ENCODE measurements at places on chromosomes 5 and 9.

DNA sequence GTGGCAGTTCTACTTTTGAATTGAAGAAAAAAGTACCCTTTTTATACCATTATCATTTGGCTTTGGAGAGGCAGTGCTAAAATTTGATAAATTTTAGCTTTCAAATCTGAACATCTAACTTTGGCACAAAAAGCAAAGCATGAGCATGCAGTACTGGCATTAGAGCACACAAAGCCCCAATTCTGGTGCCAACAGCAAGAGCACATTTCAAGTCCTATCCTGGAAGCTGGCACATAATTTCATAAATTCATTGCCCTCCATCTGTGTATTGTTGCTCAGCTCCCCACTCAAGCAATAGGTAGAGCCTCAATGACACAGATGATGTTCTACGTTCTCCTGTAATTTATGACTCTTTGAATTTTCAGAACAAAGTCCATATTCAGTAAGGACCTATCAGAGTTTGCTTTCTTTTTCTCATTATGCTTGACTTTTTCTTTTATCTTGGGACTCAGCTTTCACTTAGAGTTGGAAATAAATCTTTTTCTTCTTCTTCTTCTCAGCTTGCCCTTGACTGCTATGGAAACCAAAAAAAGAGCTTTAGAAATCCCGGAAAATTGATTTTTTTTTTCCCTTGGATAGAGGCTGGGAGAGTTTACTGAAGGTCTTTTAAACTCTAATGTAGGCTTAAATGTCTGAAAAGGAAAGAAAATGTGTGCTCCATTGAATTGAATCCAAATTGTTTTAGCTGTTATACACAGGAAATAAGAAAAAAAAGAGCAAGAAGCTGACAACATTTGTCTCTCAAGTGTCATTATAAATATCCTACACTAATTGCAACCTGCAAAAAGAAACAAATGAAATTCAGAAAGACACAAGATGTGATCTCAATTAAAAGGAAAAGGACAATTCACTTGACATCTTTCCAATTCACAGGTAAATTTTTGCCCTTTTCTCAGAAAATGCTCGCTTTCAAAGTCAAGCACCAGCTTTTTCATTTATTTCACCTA, 380.8 kb upstream of the CDH18 start:
- no peak for DNase-seq

GRCh38 chr5:93791518-93791972, 50.1 kb upstream of the POU5F2 start:
- no peak for DNase-seq

- DNase-seq, result no peak
These were observed 70.2 kb downstream of the ZNF608 start for GRCh38 chr5:124675931-124676846.

DNA sequence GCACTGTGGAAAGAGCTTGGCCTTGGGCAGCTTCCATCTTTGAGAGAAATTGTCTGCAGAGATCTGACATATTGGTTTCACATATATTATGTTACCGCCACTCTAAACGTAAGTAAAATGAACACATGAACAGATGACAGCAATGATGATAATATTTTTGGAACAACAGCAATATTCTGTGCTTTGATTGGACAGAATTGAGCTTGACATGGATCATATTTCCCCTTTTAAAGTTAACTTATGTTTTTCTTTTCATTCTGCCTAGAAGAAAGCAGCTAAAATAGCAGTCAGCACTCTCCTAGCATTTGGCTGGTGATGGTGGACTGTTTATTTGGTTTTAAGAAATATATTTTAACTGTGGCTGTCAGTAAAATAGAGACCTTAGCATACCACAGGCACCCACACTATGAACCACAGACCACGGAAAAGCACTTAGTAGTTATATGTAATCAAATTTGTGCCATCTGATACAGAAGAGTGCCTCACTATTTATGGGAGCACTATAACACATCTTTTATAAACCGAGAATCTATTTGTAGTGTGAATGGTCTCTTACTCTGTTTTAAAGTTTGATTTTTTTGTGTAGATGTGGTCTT, 1.8 kb upstream of the CFAP95 start:
- DNase-seq, result no peak

DNA sequence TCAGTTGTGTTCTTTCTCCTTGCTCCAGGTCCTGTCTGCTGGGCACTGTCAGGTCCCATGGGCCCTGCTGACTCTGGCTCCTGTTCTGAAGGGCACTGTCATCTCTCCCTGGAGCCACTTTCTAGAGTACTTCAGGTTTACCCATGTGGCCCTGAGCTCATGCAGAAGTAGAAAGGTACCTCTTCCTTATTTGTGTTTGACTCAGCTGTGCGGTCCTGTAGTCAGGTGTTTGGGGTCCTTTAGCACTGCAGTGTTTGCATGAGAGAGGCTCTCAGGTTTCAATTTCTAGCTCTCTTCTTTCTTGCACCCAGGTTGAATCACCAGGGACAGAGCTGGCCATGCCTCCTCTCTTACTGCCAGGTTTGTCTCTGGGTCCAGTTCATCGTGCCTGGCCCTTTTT, 71.5 kb downstream of the HSPA4 start:
- no peak for DNase-seq

DNA sequence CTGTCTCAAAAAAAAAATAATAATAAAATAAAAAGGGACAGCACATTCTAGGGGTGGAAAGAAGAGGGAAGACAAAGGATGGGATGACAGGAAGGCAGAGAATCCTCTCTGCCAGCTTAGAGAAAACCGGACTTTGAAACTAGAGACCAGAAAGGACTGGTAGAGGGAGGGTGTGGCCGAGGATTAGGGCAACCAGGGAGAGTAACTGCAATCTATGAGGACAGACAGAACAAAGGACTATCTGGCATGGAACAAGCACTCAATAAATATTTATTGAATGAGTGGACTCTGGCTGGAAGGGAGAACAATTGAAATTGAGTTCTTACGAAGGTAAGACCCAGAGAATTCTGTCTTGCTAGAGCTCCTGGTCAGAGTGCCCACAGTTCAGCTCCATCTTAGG, 2.4 kb downstream of the GBA2 start:
- no peak for DNase-seq

DNA sequence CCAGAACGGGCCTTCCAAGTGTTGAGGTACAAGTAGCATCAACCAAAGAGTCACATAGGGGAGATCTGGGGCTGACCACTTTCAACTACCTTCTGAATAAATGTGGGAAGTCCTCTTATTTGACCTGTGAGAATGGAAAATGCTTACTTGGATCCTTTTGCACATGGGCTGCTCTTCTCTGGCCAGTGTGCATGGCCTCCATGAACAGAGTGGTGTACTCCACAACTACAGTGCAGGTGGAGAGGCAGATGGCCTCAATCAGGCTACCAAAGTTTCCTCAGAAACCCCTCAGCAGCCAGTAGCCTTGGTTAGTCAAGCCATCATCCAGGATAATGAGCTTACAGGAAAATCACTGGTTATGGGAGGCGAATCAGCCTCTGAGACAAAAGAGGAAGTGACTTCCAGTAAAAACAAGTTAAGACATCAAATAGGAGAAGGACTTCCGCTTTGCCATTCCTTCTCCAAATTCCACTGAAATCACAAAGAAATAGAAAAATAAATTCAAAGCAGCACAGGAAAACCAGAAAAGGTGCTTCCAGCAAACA, 18.3 kb upstream of the FCHO2 start:
- no peak for DNase-seq

DNA sequence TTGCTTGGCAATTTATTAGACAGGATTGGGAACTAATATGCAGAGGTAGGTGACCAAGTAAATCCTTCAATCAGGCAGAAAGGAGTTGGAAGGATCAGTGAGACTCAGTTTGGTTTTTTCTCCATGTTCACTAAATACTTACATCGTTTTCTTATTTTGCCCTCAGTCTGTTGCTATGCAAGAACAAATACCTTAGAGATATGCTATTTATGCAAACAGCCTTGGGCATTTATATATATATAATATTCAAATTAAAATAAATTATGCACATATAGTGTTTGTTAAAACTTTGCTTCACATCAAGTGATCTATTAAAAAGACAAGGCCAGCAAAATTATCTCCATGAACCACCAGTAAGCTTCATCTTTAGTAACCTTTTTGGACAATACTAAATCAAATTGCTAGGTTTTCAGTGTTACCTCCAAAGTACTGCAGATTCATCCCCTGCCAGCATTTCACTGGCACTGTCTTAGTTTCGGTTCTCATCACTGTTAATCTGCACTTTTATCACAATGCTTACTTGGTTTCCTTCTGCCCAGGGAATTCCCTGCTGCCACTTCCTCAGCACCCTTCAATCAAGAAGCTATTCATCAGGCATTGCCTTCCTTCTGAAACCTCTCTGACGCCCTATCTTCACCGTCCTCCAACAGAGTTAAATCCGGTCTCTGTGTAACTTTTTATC, 26.0 kb upstream of the LIFR start:
- no peak for DNase-seq

DNA sequence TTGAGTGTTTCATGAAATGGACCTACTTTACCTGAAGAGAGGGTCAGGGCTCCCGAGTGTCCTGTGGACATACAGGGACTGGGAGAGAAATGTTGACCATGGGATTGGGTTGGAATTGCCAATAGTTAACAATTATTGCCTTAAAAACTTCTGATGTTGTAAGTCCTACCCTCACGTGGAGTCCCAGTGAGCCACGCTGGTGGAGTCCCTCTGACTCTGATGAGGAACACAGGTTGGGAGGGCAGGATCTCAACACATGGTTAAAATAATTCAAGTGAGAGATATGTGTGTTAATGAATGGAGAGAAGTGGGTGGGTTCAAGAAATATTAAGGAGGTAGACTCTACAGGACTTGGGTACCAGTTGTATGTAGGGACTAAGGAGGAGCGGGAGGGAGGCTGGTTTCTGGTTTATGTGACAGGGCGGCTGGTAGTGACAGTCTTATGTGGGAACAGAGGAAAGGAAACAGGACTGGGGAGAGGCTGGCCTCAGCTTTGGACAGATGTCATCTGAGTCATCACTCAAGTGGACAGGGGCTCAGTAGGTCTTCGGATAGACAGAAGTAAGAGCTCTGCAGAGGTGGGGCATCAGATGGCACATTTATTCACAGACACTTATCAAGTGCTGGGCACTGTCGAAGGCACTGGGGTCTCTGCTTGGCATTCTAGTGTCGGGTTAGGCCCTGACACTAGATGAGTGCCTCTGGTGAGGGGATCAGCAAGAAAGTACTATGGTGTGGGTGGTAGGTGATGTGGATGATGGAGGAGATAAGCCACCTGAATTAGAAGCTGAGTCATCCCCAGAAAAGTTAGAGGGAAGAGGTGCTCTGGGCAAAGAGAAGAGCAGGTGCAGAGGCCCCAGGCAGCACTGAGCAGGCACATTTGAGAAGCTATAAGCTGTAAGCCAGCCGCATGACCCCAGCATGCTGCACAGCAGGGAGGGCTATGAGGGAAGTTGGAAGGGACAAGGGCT, 27.2 kb downstream of the MAML1 start:
- DNase-seq, result no peak

GRCh38 chr5:14359069-14360043, 216.2 kb downstream of the TRIO start:
- no peak for DNase-seq

GRCh38 chr5:116883875-116884274, 309.3 kb upstream of the SEMA6A start:
- no peak for DNase-seq

DNA sequence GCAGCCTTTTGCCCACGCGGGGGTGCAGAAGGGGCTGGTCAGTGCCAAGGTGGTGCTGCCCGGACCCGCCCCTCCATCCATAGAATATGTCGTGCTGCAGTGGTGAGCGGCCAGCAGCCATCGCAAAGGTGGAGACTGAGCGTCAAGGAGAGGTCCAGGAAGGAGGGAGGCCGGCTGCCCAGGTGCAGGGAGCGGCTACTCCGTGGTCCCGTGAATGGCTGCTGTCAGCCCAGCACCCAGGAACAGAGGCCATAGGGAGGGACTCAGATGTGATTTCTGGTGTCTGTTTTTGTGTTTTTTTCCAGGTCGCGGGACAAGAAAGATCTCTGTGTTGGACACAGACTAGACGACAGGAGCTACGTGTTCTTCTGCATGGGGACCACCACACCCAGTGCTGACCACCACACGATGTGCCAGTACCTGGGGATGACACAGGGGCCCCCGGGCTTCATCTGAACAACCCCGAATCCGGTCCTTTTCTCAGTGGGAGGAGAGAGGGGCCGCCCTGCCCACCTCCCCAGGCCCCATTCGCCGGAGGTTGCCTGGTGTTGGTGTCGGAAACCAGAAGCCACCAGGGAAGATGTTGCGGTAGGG, 29.0 kb downstream of the PAEP start:
- DNase-seq, result no peak

All from cortex of kidney (tissue), 1 donor.